ENCODE measurements at places on chromosomes 2 and 18.

DNA sequence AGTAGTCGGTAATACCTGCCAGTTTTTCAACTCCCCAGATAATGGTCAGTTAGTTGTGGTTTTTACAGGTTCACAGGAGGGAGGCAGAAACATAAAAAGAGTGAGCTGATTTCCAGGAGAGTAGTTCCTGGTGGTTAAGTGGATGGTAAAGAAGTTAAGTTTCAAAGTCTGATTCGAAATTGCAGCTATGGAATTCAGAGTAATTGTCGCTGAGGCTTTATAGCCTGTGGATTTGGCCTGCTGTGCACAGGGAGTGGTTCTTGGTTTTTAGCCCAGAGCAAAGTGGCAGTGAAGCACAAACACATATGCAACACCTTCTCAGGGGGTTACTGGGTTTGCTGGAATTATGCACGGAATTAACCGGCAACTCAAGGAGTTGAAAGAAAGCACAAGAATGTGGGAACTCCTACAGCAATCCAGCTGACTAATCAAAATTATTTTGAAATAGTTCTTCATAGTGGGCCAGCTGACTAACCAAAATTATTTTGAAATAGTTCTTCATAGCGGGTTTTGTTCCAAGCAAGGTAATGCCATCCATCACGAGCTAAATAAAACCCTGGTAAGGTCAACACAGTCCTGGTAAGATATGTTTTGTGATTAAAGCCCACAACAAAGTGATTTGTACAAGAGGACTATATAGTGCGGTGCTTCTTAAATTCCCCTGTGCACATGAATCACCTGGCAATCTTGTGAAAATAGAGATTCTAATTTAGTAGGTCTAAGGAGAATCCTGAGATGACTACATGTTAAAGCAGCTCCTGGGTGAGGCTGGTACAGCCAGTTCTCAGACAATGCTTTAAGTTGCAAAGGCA is 94.4 kb downstream of the SGPP2 start:
- DNase-seq, result no peak

- no peak for DNase-seq
Observed at GRCh38 chr18:12637393-12637792, 20.5 kb downstream of the SPIRE1 start.

GRCh38 chr18:35749701-35750100 is 168.2 kb downstream of the GALNT1 start:
- DNase-seq, result no peak

- DNase-seq, result no peak
Observed at GRCh38 chr2:118721817-118722551, 125.5 kb downstream of the EN1 start.

- DNase-seq, result no peak
Observed at GRCh38 chr2:185785851-185786473, 47.4 kb downstream of the FSIP2 start.

DNA sequence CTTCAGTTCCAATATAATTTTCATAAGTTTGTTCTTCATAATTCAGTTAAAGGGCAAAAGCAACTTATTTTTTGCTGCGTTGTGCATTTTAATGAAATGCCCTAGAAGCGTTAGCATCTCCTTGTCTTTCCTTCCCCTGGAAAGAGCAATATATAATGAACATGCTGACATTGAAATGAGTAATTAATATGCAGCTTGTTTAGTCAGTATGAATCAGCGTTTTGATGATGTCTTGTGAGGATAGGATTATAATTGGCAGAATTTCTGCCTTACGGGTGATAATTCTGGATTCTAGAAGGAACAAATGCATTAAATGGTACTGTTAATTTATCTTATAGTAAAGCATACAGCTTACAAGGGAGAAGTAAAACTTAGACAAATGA is 152.3 kb upstream of the MMADHC start:
- DNase-seq, result no peak

GRCh38 chr18:44977856-44978255 is 297.2 kb downstream of the SETBP1 start:
- no peak for DNase-seq

DNA sequence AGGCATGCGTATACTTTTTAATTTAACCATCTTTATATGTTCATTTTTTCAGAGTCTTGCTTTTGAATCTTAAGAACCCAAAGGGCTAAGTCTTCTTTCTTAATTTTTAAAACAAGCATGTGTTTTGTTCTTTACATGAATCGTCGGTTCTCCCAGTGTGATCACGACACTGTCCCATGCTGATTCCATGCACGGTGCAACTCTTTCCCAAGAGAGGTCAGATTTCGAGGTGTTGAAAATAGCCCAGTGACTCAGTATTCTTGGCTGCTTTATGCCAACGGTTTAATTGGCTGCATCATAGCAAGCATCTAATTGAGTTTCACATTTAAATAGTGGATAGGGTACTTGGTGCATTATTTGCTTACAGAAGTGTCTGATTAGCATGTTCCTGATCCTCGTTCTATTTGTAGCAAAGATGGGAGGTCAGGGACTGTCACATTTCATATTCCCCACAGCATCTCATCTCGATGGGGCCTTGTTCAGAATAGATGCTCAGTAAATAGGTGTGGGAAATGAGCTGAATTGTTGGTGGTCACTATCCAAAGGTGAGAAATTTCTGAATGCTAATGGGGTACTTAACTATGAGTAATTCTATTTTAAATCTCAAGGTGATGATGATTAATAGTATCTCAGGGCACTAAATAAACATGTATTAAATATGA is 2.8 kb downstream of the NPAS2 start:
- DNase-seq, result no peak

- DNase-seq, result no peak
Observed at GRCh38 chr2:67500541-67500940, 103.4 kb downstream of the ETAA1 start.

DNA sequence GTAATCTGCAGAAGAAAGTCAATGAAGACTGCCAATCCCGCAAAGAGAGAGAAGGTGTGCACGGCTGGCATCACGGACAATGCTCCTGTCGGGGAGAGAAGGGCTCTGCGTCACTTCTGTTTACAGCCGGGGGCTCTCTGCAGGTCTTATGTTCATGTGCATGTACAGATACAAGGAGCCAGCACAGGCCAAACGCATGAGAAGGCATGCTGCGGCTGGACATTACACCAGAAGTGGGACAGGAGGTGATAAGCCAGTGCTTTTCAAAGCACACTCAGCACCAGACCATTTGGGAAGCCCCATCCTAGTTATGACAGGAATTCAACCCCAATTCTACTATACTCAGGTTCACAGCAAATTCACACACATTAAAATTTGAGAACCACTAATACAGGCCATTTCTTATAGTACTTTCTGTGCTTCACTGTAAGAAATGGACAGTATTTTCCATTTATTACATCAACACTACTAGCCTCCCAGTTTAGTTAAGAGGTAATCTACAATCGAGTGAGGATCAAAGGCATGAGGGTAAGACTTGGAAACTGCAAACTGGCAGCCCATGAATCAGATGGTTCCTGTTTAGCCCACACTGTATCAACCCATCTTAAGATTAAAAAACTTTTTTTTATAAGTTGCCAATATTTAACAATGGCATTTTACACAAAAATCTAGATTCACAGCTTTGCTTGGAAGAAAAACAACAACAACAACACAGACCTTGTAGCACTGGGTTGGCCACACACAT is 38.2 kb downstream of the RMC1 start:
- DNase-seq, result no peak

DNA sequence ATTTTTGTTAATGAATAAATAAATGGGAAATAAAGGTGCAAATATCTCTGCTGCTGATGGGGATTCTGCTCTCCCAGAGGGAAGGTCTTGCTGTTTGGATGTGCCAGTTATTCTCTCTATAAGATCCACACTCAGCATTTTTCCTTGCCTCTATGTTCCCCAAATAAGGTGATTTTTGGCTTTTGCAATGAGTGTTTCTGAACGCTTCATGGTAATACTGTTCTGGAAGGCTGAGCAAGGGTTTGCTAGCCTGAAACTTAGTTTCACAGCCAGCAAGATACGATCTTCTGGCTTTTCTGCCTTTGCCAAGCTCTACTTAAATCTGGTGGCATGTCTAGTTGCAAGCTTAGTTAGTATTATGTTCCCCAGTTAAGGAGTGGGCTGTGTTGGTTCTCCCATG is 114.6 kb downstream of the LPIN1 start:
- no peak for DNase-seq

- DNase-seq, result no peak
Observed at GRCh38 chr2:198146346-198146940, 342.1 kb downstream of the PLCL1 start.

All from left ventricle myocardium superior (tissue), 1 donor.